ENCODE measurements at places on chromosomes 1 and 21.

- DNase-seq: no peak
Measured at GRCh38 chr1:199751506-199751905, 276.0 kb upstream of the NR5A2 start.

GRCh38 chr1:200907611-200908097 is 13.0 kb downstream of the INAVA start:
- DNase-seq: no peak

- DNase-seq: no peak
Measured at GRCh38 chr1:101071470-101071891, 45.9 kb upstream of the DPH5 start.

GRCh38 chr1:112058815-112059450 is 69.5 kb upstream of the KCND3 start:
- no peak for DNase-seq

GRCh38 chr1:159199901-159200300 is 4.8 kb upstream of the ACKR1 start:
- no peak for DNase-seq

GRCh38 chr1:35854989-35855700 is 27.9 kb upstream of the AGO1 start:
- no peak for DNase-seq

DNA sequence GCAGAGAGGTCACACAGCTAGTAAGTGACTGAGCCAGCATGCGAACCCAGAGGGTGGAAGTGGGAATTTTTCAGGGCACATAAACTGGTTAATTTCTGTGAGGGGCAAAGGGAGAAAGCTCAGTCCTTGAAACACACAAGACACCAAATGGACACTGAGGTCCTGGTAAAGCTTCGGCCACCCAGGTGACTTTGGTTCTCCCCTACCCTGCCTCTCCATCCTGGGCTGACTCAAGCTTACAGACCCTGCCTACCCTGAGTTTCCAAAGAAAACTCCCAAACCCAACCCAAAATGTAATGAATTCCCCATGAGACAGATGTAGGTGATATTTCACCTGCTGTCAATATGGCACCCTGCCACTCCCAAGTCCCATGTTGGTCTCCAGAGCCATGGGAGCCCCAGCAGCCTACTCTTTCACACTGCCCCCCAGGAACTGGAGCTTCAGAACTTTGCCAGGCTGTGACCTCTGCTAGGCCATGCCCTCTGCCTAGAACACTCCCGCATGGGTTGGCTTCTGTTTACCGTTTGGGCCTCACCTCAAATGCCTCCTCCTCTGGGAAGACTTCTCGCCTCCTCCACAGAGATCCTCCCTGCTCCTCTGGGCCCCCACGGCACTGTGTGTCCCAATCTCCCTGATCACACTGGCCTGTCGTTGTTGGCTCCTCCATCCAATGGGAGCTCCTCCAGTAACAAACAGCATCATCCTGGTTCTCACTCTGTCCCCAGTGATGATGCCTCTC is 3.7 kb upstream of the LRP8 start:
- DNase-seq: no peak

GRCh38 chr1:79760531-79760930 is 754.0 kb upstream of the ADGRL4 start:
- no peak for DNase-seq

GRCh38 chr1:33637846-33638440 is 165.5 kb downstream of the ZSCAN20 start:
- peak; percentile 39 for DNase-seq

DNA sequence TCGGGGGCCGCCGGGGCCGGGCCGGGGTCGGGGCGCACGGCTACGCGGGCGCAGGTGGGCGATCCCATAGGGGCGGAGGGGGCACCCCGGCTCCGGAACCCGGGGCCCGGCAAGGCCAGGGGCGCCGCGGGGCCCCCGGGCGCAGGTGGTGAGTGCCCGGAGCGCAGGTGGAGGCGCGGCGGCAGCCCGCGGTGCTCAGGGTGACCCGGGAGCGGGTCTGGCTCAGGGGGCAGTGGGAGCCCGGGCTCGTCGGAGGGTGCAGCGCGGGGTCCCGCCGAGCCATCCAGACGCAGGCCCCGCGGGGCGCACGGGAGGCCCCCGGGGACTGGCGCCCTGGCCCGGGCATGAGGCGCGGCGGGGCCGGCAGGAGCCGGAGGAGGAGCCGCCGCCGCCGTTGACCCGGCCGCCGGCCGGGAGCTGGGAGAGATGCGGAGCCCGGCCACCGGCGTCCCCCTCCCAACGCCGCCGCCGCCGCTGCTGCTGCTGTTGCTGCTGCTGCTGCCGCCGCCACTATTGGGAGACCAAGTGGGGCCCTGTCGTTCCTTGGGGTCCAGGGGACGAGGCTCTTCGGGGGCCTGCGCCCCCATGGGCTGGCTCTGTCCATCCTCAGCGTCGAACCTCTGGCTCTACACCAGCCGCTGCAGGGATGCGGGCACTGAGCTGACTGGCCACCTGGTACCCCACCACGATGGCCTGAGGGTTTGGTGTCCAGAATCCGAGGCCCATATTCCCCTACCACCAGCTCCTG is 489 bp downstream of the CELSR2 start:
- DNase-seq: peak; percentile 67

DNA sequence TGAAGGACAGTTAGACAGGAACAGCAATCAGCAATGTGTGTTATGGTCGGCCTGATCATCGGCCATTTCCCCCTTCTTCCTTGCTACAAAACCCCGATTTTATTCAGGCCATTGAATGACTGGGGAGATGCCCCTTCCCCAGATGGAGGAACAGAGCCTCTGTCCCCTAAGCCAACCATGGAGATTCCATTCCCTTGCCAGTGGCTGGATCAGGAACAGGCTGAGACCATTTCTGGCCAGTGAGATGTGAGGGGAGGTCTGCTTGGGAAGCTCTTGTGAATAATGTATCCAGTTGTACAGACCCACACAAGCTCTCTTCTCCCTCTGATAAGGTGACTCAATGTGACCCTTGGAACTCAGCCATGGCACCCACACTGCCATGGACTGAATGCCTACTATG is 7.7 kb downstream of the CSRP1 start:
- no peak for DNase-seq

GRCh38 chr1:63129855-63130254 is 192.5 kb upstream of the FOXD3 start:
- no peak for DNase-seq

DNA sequence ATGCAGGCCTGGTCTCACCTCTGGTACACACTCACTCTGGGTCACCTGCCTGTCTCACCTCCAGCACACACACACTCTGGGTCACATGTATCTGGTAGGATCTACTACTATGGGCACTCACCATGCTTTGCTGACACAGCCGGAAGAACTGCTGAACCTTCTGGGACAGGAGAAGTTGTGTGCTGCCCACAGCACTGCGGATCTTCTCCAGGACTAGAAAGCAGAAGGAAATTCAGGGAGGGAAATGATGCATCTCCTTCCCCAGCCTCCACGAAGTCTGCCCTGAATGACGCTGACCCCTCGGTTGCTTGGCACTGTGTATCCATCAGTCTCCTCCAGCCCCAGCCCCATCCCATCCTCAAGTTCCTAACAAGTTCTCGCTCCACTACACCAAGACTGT is 7.9 kb upstream of the SMIM12 start:
- DNase-seq: no peak

DNA sequence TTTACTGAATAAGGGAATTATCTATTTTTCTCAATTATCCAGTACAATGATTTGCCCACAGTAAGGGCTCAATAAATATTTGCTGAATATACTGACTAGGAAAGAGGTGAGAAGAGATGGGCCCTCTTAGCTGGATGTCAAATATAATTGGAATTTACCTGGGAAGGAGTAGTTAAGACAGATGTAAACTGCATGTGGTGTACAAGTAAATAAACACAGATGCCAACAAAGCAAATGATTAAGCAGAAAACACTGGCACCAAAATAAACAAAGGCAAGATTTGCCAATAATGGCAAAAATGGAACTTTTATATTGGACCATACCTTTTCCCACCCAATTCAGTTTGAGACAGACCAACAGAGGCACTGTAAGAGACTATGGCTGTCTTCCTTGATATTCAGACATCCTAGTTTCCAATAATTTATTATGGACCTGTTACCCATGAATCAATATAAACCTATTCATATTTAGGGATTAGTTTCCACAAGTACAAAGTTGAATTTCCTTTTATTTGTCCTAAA is 7.4 kb downstream of the PNRC2 start:
- no peak for DNase-seq

DNA sequence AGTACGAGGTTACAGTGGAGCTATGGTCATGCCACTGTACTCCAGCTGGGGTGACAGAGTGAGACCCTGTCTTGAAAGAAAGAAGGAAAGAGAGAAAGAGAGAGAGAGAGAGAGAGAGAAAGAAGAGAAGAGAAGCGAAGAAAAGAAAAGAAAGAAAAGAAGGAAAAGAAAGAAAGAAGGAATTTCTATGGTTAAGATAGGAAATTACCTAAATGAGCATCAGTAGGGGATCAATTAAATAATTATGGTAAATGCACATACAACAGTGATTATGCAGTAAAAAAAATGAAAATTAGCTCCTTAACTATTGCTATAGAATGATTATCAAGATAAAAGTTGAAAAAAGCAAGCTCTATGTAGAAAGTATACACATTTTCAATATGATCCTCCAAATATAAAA is 59.8 kb downstream of the COLGALT2 start:
- DNase-seq: no peak

GRCh38 chr1:178092878-178093493 is 918 bp upstream of the RASAL2 start:
- peak; percentile 45 for DNase-seq

DNA sequence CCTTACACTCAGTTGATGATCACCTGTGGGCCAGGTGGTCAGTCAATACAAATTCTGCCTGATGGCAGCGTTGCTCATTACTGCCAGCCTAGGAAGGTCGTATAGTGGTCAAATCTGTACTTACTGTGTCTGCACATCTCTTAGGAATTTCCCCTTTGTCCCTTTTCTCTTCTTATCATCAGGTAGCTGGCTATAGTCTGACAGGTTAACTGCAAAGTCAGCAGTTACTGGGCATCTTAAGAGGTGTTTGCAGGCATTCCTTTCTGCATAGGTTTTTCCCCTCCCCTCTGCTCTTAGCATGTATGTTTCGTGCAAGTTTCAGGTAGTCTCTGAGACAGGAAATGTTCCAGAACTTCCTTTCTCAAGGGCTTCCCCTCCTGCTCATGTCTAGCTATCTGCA is 298.7 kb downstream of the LRRIQ3 start:
- DNase-seq: no peak

DNA sequence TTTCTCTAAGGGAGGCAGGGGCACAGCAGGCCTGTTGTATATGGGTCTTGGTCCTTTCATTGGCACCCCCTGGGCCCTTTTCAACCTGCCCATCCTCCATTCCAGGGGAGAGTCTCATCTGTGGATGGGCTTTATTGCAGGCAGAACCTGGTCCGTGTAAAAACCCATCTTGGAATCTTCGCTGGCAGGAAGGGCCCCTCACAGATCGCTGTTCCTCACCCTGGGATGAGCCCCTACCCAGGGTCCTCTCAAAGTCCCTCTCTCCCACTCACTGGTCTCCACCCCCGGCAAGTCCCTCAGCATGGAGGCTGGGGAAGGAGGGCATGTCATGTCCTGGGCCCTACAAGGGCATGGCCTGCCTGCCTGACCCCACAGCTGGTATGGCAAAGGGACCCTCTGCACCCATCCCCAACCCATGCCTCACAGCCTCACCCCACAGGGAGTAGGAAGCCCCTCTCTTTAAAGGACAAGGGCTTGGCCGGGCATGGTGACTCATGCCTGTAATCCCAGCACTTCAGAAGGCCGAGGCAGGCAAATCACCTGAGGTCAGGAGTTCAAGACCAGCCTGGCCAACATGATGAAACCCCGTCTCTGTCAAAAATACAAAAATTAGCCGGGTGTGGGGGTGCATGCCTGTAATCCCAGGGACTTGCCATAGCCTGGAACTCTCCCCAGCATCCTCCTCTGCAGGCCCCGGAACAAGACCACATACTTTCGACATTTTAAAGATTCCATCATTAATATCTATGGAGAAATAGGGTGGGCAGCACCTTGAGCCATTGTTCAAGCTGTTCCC is 13.2 kb upstream of the CDA start:
- no peak for DNase-seq

- no peak for DNase-seq
Measured at GRCh38 chr21:14545906-14546480, at the start of gene SAMSN1. TSS of gene SAMSN1 (minus strand) at chr21:14546315. CDS start at chr21:14546261, 54 bp downstream.

DNA sequence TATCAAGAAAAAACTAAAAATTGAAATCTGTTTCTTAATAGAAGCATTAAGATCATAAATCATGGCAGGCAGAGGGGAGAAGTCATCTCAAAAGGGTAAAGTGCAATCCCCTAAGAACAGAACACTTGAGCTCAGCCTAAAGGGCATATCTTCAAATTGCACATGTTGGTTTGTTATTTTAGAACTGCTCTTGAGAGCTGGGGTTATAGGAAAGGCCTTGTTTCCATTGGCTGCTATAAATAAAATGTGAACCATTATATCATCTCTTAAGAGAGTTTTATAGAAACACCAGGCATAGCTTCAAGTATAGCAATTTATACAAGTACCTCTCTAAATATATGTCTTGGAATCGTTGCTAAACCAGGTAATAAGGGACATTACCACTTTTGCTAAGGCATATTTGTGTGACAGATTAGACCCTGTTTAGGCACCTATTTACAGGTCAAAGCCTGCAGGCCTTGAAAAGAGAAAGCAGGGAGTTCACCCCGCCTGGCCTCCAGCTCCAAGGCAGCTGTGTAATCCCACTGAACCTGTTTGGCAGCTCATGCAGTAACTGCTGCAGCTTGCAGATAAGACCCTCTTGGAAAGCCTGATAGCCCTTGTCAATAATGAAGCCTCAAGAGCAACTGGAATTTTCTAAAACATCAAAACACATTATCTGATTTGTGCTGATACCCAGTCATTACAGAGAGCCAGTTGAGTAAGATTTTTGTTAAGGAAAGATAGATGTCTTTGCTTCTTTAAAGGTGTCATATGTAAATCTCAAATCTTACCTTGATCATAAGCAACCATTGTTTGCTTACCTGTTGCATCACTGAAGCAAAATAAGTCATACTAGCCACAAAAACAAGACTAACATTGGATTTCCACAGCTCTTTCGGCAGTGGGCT is 24.2 kb upstream of the SYDE2 start:
- no peak for DNase-seq

GRCh38 chr1:45654540-45655280 is 30.9 kb upstream of the CCDC17 start:
- DNase-seq: peak; percentile 14

DNA sequence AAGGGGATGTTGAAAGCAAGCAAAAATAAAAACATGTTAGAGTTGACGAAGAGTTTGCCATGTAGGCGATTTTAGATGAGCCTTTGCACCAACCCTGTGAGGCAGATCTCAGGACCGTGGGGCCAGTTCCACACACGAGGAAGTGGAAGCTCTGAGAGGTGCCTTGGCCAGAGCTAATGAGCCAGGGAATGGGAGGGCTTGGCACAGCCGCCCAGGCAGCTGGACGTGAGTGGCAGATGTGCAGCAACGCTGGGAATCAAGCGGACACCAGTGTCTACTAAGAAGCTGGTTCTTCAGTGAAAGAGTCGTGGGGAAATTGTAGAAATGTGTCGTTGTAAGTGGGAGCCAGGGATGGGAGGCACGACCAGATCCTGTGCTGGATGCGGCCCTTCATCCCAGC is 58.9 kb upstream of the COL6A1 start:
- no peak for DNase-seq

GRCh38 chr1:152623203-152623844 is 421 bp upstream of the LCE3A start:
- DNase-seq: no peak
